ENCODE measurements at places on chromosomes 1 and 21.

DNA sequence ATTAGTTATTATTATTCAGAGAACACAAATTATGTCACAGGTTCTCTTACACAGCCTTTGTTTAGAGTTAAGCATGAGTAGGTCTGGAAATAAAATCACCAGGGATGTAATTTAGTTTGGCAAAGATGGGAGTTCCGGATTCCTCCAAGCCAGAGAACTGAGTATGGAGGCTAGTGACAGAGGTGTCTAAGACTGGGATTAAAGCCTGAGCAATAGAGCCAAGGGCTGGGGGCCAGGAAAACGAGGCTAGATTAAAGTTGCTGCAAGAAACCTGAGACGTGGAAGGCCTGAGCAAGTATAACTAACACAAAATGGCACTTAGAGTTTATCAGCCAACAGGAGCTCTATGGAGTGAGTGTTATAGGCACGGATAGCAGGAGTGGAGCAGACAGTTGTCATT lies 381.6 kb downstream of the SRGAP2C start:
- no peak for DNase-seq

DNA sequence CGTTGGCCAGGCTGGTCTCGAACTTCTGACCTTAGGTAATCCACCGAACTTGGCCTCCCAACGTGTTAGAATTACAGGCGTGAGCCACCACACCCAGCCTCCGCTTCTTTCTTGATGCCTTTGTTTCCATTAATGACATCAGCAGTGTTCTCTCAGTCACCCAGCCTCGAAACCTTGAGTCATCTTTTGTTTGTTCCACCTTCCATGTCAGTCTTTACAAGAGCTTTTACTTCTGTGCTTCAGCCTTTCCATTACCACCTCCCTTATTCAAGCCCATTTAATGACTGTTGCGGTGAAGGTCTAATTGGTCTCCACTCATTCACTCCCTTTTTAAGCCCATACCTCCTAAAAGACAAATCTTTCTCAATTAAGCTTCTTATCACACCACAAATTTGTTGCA lies 146.6 kb upstream of the ADGRL2 start:
- DNase-seq = no peak

DNA sequence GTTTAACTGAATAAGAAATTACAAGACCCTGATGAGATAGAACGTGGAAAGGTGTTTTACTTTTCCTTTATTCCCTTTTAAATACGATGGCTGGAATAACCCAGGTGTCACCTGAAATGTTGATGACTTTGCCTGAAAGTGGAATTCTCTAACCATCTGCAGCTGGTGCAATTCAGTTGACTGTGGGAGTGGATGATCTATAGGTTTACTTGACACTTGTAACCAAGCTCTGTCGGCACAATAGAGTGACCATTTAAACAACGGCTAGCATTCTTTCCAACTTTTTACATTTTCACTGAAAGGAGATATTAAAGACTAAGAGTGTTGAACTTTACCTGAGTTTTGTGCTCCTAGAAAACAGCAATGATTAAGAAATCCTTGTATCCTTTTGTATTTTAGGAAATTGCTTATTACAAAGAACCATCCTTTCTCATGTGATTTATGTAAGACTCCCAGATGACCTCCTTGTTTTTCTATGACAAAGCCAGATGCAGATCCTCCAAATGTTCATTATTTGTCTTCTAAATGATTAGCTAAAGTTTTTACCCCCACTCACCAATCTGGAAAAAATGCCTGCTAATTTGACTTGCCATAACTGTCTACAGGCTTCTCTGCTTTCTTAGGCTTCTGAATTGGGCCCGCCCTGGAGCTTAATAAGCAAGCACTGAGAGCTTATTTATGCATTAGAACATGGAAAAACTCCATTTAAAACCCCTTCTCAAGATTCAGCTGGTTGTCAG lies 129.5 kb upstream of the LRRC7 start:
- DNase-seq = peak; percentile 12

- DNase-seq = no peak
Observed at GRCh38 chr21:41139275-41139674, 28.7 kb upstream of the BACE2 start.

GRCh38 chr1:246647513-246647912 lies 76.7 kb upstream of the SCCPDH start:
- DNase-seq = no peak

DNA sequence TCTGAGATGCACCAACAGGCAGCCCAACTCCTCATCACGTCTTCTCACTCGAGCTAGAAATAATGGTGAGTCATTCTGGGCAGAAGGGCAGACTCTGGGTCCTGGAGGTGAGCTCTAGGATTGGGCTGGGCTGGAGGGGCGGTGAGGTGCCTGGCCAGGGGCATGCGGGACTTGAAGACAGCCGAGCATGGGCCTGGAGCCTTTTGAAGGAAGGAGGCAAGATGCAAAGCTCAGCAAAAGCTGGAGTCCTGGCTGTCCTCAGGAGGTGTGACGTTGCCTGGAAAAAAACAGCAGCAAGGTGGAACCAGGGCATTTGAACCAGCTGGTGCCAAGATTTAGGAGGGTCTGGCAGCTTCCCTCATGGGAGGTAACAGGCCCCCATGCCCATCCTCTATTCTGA lies 712 bp downstream of the KCNA2 start:
- DNase-seq = no peak

- DNase-seq = no peak
Observed at GRCh38 chr1:205585169-205585834, 46.5 kb downstream of the ELK4 start.

- no peak for DNase-seq
Observed at GRCh38 chr1:225814381-225814780, 4.5 kb downstream of the EPHX1 start.

DNA sequence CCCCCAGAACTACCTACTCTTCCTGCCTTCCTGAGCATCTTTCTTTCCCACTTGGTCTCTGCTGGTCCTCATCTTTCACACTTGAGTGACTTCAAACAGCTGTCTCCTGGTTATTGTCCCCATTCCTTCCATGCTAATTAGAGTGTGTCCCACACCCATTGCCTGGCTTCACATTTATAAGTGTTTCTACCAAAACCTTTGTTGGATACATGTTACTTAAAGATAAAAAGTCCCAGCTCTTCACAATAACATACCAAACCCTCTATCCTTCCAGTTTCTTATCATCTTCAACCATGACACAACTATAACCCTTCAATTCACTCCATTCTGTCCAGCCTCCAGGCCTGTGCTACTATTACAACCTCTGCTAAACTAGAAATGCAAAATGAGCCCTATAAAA lies 41.0 kb downstream of the VCAM1 start:
- no peak for DNase-seq

DNA sequence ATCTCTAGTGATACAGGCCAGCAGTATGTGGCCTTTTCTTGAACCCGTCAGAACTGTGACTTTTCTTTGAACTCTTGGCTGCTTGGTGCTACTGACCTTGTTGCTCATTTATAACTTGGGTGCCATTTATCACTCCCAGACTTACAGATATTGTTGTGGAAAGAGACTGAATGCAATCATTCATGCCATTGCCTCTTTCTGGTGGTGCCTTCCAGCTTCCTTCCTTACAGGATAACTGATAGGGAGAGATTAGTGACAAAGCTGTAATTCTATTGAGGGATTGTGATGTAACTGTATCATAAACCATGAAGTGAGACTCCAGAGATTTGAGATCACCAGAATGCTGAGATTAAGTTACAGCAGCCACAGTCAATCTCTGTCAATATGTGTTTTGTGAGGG lies 256.5 kb downstream of the USP25 start:
- no peak for DNase-seq

DNA sequence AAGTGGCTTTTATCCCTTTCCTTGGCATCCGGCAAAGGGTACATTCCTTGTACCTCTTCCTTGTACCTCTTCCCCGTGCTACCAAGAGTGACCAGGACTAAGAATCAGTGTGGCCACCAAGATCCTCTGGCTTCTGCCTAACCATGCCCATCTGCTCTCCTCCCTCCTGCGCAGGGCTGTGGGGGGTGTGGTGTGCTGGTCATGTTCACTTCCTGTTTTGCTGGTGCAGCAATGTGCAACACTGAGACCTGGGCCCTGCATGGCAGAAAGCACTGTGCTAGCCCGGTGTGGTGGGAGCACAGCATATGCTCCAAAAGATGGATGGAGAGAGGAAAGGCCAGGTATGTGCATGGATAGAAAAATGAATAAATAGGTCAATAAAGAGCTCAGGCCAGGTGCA lies 33.3 kb upstream of the TENT5C start:
- DNase-seq = no peak

- no peak for DNase-seq
Observed at GRCh38 chr1:167373398-167373797, 144.9 kb downstream of the CD247 start.

GRCh38 chr1:41800311-41800829 lies 118.4 kb downstream of the HIVEP3 start:
- DNase-seq = no peak

DNA sequence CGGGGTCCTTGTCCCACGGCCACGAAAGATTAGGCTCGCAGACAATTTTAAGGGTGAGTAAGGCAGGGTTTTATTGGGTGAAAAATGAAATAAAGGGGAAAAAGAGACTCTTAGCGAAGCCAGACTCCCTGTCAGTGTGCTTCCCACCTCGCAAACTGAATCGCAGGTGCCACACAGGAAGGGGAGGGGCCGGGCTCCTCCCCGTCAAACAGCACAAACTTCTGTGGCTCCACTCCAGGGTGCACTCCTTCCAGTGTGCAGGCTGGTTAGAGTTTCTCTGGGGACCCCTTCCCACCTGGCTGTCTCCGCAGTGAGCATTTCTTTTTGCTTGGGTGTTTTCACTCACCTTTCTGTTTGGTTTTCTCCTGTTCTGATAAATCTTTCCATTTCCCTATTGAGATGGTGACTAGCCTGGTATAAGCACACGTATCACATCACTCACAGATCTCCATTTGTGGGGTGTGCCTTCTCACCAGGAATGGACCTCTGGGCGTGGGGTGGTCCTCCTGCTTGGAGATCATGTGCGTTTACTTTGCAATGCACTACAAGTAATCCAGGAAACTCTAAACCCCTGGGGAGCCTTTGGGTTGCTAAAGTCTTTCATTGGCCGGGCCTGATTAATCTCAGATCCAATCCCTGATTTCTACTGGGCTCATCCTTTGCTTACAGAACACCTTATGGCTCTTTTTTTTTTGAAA lies 37.6 kb upstream of the GALNT2 start:
- no peak for DNase-seq

GRCh38 chr1:174194461-174194860 lies 35.1 kb downstream of the RABGAP1L start:
- no peak for DNase-seq

DNA sequence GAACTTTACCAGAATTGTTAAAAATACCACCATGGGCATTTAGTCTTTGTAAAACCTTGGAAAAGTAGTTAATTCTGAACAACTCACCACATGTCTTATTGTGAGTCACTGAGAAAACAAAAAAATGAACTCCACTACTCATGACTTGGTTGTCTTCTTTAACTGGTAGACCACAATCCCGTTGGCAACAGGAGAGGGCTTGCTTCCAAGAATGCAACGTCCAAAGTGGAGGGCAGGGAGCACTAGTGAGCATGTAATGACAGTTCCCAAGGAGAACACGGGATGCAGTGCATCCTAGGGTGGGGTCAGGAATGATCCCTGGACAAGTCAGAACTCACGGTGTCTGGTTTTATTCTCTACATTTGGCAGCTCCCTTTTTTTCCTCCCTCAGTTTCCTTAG lies 15.2 kb upstream of the HMCN1 start:
- DNase-seq = no peak

DNA sequence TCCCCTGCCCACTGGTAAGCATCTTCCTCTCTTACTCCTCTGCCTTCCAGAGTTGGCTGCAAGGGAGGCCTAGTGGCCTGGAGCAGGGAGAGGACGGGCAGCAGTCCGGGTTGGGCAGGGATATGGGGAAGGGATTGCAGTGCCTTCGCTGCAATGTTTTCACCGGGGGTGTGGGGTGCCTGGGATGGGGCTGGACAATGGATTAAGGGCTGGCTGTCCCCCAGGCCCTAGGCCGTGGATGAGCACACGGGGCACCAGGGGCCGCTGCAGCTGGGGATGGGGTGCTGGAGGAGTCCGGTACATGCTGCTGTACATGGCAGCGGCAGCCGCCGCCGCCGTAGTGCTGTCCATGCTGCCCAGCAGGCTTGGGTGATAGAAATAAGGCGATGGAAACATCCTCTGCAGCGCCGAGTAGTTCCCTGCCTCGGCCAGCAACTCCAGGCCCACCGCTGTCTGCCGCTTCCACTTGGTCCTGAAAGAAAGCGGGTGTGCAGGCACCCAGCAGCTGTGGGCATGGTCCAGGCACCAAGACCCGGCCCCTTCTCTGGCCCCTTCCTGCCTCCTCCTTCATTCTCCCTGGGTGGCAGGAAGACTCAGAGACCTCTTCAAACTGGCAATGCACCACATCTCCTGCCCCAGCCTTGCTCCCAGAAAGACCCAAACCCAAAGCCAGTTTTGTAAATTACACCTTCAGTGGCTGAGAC lies 4.8 kb downstream of the BARHL2 start:
- no peak for DNase-seq

DNA sequence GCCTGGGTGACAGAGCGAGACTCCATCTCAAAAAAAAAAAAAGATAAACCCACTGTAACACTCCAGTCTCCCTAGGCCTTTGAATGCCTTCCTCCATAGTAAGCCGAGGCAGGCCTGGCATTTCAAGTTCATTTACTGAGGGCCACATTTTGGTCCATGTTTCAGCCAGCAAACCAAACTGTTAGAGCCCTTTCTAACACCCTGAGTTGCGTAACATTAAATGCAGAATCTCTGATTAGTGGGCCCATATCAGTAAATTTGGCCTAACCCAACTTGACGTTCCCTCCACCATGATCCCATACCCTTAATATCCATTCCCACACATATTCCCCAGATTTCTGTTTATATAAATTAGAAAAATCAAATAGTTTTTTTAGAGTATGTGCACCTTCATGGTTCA lies 12.4 kb downstream of the MPZL1 start:
- DNase-seq = no peak

GRCh38 chr21:45641480-45642035 lies 2.0 kb upstream of the PCBP3 start:
- DNase-seq = peak; percentile 63

DNA sequence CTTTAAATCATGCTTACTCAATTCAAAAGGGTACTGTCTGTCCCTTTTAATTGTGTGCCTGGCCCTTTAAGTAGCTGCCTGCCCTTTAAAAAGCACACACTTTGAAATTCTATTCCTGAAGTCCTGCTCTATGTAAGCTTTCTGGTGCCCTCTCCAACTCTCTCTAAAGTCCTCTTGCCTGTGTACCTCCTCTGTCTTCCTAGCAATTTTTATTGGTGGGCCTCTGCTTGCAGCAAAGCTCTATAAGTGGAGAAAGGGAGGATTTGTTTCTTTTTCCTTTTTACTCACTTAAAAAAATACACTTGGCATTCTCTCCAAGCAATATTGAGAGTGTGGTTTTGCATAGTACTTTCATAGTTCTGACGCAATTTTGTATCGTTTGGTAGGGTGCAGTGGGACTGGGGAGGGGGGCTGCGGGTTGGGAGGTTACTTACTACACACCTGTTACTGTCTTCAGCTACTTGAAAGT lies 135.4 kb downstream of the LMO4 start:
- no peak for DNase-seq

- DNase-seq = peak; percentile 74
Observed at GRCh38 chr1:155226910-155227260, 18.4 kb downstream of the MTX1 start.

GRCh38 chr1:46526691-46527291 lies 24.7 kb downstream of the KNCN start:
- DNase-seq = no peak
